ENCODE measurements at places on chromosomes 1 and 21. TPM values are rescaled to one million over a fixed set of nuclear protein-coding genes. Genes with fewer than 3 reads are reported as not detected.

- no peak for DNase-seq
Observed at GRCh38 chr1:2804628-2805351, 3.3 kb upstream of the TTC34 start.

GRCh38 chr1:108050158-108050557, 85.2 kb upstream of the VAV3 start:
- DNase-seq: no peak

DNA sequence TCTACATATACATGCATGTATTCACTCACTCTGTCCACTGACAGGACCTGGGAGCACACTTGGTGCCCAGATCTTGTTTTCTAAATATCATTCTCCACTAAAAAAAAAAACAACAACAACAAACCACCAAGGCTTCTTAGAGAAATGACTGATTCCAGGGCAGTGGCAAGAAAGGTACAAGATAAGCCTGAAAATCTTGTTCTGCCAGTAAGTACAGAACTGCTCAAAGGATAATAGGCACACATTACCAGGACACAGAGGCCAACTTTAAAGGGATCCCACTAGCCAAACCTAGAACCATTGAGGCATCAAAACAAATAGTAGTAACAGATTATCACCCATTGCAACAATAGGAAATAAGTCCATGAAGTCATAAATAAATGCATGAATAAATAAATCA, 10.7 kb downstream of the HSD11B1 start:
- DNase-seq: no peak

GRCh38 chr1:86381223-86381622, 14.9 kb downstream of the ODF2L start:
- no peak for DNase-seq

The KIAA0040 gene
- total RNA-seq: 0.64 TPM

The CDCA8 gene
- total RNA-seq: 6.1 TPM

The USH2A gene
- under 0.01 TPM for total RNA-seq

All from fibroblast of villous mesenchyme (primary cell).